CD8-positive, alpha-beta T cell (primary cell): ENCODE measurements at places on chromosomes 2 and 18.

GRCh38 chr2:233131936-233132720 is 72.0 kb downstream of the INPP5D start:
- DNase-seq: no peak

- no peak for DNase-seq
These were observed 281.0 kb downstream of the AFF3 start for GRCh38 chr2:99861376-99861760.

- no peak for DNase-seq
These were observed 112.6 kb downstream of the CHN1 start for GRCh38 chr2:174892546-174892945.

GRCh38 chr2:44218771-44219170 is 50.1 kb downstream of the PPM1B start:
- DNase-seq: no peak

DNA sequence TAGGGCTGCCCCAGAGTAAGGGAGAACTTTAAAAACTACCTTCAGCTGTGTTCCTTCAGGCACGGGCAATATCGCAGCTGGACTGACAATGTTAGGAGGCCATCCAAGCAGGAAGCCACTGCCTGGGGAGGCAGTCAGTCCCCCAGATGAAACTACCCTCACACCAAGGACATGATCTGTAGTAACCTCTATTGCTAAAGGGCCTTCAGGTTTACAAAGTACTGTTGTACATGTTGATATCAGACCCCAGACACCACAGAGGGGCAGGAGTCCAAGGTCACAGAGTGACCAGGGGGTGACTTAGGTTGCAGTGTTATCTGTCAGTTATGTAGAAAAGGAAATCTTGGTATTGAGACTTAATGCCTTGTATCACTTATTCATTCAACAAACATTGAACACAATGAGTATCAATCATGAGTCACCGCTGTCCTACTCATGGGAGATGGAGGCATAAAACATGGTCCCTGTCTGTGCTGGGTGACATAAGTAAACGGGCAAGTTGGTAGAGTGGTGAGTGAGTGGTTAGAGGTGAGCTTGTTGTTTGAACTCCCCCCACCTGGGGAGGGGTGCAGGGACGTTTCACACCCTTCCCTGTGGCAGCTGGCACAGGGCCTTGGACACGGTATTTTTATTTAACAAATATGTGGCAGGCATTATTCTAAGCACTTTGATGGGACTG is 7.1 kb downstream of the CABLES1 start:
- DNase-seq: no peak

GRCh38 chr2:160028431-160029269 is 33.8 kb downstream of the PLA2R1 start:
- no peak for DNase-seq
